Globus pallidus (tissue), 1 donor: ENCODE measurements at places on chromosomes 11 and 22.

GRCh38 chr11:9178716-9179115 is 86.4 kb downstream of the DENND5A start:
- DNase-seq, result no peak

GRCh38 chr11:34354782-34355181 is 3.0 kb downstream of the ABTB2 start:
- DNase-seq, result no peak

GRCh38 chr11:70608568-70609470 is 210.5 kb downstream of the CTTN start:
- no peak for DNase-seq

DNA sequence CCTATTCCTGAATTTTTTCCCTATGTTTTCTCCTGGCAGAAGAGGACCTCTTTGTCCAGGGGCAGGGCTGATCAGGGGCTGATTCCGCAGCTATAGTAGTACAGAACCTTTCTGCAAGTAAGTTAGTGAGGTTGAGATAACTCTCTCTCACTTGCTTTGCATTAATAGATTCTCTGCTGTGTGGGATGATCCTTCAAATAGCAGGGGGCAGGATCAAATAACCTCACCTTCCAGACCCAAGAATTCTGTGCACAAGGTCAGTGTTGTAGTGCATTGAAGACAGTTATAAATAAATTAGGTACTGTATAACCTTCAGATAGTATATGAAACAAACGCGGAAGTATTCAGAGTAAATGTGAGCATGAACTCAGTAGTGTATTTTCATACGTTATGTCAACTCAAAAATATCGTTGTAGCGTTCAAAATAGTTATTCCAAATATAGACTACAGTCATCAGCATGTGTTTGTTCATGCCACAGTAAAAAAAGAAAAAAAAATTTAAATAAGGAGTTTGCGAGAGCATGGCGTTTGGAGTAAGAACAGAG is 278 bp downstream of the MMP26 start:
- no peak for DNase-seq

- no peak for DNase-seq
These were observed 5.5 kb downstream of the LIN7C start for GRCh38 chr11:27501100-27501499.

GRCh38 chr22:36864454-36865215 is 3.8 kb downstream of the NCF4 start:
- DNase-seq, result no peak

DNA sequence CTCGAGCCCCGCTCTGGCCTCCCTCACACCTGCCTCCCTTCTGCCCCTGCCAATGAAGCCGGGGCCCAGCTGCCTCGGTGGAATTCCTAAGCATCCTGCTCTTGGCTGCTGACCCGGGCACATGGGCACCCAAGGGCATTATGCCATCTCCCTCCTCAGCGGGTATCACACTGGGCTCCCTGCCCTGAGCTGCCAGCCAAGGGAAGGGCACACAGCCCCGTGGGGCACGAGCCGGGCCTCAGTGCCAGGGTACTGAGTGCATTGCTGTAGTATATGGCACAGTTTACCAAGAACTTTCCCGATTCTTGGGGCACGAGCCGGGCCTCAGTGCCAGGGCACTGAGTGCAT is 43.8 kb upstream of the JAM3 start:
- DNase-seq, result peak; percentile 70

GRCh38 chr11:20522536-20522935 is 76.9 kb upstream of the SLC6A5 start:
- DNase-seq, result no peak

DNA sequence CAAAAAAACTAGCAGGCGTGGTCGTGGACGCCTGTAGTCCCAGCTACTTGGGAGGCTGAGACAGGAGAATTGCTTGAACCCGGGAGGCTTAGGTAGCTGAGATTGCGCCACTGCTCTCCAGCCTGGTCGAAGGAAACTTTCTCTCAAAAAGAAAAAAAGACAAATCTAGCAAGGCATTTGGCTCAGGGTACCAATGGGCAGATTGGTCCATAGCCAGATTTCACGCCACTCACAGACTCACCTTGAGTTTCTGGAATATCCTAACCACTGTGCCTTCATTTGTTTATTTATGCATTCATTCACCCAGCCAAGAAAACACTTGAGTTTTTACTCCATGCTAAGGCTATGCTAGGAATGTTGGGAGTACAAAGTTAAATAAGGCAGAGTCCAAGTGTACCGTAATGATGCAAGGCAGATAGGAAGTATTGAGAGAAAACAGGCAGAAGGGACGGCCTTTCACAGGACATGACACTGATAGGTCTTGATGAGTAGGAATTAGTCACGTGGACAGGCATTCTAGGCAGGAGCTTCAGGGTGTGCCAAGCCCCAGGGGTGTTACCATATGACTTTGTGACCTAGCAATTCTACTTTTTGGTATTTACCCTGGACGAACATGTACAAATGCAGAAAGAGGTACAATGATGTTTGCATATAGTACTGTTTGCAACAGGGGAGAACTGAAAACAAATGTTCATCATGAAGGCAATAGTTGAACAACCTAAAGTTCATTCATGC is 3.0 kb upstream of the PACSIN3 start:
- DNase-seq, result no peak

DNA sequence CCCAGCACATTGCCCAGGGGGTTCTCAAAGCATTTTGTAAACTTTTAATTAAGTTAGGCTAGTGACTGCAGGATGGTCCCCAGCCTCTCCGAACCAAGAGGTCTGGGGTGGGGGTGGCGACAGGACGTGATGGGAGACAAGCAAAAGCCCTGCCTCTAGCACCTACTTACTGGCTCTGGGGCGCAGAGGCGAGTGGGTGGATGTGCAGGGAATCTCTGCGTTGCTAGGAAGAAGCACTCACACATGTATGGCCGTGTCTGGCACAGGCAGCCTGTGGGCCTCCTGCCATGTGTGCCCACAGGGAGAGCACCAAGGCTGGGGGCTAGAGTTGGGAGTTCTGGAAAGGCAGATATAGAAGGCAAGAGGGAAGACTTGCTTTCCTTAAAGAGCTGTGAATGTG is 6.3 kb downstream of the OPCML start:
- no peak for DNase-seq

DNA sequence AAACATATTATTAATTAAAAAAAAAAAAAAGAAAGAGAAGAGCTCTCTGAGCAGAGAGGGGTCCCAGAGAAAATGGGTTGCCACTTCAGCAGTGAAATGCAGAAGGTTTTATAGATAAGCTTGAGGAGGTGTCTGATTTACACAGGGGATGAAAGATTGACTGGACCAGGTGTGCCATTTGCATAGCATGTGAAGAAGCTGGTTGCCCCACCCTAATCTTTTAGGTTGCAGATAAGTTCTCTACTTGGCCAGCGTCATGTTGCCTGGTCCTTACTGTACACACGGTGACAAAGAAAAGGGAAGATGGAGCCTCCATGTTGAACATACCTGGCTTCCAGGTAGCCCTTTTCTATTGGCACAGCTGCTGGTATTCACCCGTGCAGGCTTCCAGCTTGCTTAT is 41.4 kb downstream of the MS4A2 start:
- DNase-seq, result no peak

DNA sequence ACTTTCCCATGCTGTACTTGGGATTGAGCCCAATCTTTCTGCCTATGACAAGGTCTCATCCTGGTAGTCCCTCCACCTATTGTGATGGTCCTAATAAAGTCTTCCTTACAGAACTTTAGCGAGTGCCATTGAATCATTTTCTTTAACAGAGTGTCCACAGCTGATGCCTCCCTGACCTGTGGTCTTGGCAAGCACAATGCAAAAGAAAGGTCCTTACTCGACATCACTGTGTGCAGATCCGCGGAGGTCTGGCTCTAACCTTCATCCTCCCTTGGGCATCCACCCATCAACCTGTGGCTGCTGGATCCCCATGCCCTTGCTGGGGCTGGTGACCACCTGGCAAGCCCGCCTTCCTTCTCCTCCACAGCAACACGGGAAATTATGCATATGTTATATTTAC is 1203.9 kb downstream of the TBC1D22A start:
- no peak for DNase-seq

DNA sequence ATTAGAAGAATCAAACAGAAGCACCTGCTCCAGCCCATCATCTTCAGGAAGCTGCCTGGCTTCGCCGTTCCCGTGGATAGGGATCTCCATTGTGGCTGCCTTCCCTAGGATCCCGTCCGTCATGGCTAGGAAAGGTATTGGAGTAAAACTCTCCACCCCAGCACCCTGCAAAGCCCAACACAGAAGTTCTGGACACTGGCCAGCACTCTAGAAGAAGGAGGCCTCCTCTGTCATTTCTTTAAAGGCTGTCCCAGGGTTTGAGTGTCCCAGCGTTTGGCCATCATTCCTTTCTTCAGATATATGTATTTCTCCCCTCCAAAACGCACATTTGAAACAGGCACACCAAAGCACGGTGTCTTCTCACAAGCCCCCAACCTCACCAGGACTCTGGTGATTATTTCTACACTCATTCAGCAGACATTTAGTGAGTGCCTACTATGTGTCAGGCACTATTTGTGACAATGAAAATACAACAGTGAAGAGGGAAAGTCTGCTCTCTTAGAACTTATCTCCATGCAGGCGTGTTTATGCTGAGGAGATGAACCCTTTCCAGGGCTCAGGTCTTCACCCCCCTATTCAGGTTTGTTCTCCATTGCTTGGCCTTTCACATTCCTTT is 724 bp downstream of the ARFIP2 start:
- no peak for DNase-seq

DNA sequence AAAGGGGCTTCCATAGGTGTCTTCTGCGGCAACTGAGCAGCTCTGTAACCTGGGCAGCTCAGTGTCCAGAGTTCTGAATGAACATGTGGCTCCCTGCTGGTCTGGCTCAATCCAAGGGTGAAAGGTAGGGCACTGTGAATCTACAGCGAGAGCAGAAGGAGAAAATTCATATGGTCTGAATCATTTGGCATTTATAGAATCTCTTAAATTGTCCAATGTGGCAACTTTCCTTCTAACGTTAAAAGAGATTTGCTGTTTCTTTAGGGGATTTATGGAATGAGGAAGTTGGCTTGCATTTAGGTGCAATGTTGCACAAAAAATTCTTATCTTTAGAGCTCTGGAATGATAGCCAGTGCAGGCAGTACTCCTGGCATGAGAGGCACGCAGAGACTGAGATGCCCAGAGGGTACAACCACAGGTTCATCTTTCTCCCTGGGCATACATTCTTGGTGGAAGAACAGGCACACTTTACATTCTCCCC is 17.0 kb downstream of the ATXN10 start:
- no peak for DNase-seq
